ENCODE measurements at places on chromosomes 1 and 21.

DNA sequence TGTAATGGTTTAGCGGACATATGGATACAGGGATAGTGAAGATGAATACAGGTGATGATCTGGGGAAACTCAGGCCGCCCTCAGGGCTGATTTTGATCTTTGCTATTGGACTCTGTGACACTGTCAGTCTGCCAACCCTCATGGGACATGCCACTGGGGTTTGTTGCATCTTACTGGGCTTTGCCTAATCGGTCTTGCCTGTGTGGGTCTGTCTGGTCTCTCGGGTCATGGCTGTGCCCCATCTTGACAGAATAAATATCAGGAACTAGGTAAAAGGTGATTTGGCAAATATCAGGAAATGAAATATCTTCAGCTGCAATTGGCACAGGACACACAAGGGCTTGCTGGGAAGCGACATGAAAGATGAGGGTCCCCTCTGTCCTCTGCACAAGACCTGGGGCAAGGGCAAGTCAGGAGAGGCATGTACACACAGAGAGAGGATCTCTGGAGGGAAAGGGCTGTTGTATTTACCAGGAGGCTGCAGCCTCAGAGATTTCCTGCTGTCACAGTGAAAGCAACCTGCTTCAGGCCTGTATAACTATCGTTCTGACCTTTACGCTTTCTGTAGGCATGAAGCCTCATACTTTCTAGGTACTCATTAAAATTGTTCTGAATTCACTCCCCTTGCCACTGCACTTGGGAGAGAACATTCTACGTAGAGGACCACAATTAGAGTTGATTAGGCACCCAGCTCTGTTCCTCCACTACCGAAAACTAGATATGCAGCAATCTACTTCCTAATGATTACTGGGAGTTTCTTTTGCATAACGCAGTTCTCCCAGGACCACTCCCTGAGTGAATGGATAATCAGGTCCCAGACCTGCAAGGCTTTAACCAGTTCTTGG, 52.0 kb upstream of the GADD45A start:
- DNase-seq: no peak

DNA sequence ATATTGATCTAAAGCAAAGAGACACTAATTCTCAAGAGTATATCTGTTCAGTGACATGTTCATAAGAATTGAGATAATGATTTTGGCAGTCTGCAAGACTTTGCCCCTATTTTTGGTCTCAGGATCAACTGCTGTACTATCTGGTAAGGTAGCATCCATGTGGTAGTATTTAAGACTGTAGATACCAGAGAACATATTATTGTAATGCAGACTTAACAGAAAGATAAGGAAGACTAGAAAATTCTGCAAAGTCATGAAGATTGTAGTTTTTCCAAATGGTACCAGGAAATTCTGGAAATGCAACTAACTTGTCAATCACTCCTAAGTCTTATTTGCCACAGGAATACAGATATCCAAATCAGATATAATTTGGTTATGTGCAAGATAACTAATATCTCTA, 35.1 kb downstream of the RNF2 start:
- DNase-seq: no peak

DNA sequence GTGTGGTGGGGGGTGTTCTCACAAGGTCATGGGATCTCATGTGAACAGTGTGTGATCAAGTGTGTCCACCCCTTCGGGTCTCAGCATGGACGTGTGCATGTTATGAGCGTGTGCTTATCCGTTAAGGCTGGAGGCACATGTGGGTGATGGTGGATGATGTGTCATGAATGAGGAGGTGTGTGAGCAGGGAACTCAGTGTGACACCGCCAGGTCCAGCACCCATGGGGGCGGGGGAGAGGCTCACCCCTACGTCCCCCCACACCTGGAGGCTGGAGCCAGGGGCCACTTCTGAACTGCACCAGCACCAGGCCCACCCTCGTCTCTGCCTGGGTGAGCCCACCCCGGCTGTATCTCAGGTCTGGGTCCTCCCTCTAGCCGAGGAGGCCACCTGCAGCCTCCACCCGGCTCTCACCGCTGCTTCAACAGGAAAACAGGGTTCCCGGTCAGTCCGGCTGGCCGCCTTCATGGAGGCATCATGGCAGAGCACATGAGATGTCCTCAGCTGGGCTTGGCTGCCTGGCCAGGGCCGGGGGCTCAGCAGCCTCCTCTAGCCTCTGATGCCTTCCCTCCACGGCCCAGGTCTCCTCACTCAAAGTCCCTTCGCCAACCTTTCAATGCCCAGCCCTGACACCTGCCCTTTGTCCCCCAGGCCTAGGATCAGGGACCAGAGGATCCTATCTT, 34.2 kb upstream of the C1QA start:
- no peak for DNase-seq

GRCh38 chr1:29924017-29924431, 687.7 kb downstream of the PTPRU start:
- DNase-seq: peak; percentile 62

- DNase-seq: no peak
Observed at GRCh38 chr1:29753771-29754572, 517.6 kb downstream of the PTPRU start.

DNA sequence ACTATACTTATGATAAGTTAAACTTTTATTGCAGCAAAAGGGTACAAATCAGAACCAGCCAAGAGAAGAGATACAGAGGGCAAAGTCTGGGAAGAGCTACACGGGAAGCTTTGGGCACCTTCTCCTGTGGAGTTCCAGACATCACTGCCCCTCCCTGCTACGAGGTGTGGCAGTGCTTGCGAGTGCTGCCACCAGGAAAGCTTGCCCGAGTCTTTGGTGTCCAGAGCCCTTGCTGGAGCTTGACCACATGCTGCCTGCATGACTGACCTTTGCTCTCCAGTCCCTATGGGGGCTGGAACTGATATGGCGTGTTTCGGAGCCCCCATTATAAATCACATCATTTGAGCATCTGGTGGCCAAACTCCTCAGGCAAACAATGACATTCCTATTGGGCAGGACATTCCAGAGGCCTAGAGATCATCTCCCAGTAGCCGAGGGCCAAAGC, 23.4 kb downstream of the PLEKHO1 start:
- DNase-seq: no peak

GRCh38 chr1:41041614-41042270, 20.2 kb upstream of the SLFNL1 start:
- DNase-seq: no peak

DNA sequence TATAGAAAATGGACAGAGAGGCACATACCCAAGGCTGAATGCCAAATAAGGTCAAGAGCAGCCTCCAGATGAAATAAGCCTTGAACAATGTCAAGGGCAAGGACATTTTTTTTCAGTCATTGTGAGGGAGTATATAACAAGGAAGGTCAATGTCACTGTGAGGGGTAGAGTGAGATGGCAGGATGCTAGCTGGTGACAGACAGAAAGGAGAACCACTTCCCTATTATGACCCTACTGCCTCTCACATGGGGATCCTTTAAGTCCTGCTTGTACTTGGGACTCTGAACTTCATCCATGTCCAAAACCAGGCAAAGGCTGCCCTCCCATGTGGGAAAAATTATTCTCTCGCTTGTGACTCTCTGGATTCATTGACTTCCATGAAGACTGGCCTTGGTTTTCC, 119.5 kb upstream of the COA6 start:
- DNase-seq: no peak

DNA sequence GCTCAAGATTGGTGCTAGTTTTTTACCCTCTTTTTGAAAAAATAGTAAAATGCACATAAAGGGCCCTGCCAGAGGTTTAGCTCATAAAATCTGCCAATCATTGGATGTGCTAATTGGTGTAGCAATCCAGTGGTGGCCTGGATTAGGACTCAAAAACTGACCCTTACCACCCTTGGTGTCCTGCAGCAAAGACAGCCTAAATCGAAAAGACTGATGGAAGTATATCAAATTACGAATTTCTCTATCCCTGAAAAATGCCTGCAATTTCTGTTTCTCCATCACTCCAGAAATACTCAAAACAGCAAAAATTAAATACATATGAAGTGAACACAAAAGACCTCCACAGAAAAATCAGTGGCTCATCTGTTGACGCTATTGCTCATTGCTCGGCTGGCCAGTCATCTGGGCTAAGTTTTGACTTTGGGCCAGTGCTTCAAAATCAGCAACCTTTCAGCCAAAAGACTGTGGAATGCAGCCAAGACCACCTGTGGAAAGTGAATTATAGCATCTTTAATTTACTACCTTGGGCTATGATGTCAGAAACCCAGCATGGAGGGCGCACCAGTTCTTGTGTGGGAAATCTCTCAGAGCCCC, 30.0 kb downstream of the WLS start:
- DNase-seq: peak; percentile 45

DNA sequence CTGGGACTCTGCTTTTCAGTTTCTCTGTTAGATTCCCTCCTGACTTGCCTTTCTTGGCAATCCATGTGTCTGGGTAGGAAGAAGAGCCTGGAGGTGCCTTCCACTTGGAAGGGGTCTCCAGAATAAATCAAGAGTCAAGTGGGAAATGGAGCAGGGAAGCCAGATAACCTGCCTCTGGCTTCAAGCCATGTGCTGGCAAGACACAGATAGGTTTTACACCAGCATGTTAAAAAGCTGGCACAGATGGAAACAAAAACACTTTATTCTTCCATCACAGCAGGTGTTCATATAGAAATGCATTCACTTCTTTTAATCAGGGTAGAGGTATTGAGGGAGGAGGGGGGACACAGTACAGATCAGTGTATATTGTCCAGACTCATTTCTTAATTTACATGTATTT, 356.9 kb upstream of the RUNX1 start:
- peak; percentile 5 for DNase-seq

DNA sequence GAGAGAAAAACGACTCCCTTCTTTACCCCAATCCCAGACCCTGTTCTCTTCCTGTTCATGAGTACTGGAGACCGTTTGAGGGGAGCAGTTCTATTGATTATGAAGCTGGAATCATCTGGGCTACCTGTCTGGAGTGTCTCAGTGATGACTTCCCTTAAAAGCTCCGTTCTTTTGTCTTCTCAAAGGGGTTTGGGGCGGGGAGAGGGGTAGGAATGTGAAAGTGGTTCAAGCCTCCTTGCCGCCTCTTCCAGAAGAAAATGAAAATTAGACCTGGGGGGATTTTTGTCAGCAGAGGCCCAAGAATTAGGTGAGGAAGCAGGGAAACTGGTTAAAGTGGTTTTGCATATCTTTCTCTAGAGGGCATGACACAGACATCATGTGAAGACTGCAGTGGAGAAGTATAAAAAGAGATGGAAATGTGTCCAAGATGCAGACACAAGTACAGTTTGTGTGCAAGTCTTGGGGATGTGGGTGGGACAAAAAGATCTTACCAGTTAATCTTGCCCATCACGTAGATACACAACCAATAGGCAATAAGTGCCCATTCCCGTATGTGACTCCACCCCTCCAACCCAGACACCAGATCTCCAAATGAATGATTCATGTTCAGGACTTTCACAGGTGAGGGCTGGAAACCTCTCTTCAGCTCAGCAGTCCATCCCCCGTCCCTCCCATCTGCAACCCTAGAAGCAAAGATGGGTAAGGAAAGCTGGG, 470 bp upstream of the MTMR11 start:
- no peak for DNase-seq
